ENCODE measurements at places on chromosomes 11 and 22. TPM values are rescaled to one million over a fixed set of nuclear protein-coding genes. Genes with fewer than 3 reads are reported as not detected.

DNA sequence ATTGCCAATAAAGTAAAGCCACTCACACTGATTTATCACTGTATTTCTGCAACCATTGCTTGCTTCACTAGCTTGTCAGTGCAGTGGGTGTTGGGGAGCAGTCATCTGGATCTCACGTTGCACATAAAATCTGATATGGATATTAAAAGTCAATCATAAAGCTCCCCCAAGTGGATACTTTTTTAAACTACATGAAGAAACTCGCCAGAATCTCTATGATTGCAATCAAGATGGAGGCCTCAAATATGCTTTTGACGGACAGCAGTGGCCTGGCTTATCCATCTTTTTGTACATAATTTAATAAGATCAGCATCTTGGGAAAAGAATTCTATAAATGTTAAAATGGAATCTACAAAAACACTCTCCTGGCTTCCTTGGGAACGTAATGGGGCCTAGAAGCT, 137.7 kb downstream of the WT1 start:
- no peaks in the 10 kb centered on the region for H3K4me1 ChIP-seq
- no peaks in the 10 kb centered on the region for H3K36me3 ChIP-seq
- no peak for DNase-seq
- H3K27ac ChIP-seq = no peak overlapping the region
- no peaks in the 10 kb centered on the region for H3K27me3 ChIP-seq

DNA sequence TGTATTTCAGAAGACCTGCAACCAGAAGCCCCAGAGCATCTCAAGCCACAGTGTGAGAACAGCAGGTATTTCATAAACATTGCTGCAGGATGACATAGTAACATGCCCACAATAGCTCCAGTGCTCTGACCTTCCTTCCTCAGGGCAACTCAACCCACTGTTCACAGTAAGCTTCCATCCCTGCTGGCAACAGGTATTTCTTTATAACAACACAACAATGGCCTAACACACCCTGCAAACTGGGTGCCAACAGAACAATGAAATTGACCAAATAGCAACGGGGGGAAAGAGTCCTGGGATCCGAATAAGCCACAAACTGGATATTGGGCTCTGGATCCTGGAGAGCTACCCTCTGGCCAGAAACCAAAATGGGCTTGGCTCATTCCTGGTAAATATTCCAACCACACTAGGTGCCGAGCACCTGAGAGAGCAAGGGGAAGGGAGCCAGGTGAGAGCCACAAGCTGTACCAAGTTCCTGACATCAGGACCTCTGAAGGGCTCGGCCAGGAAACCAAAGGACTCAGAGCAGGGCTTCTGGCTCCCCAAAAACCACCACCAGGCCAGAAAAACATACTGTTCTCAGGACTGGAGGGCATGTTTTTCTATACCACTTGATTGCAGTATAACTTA, 99.5 kb downstream of the MICAL3 start:
- H3K4me1 ChIP-seq = no peaks in the 10 kb centered on the region
- H3K4me3 ChIP-seq = no peak overlapping the region
- H3K36me3 ChIP-seq = no peaks in the 10 kb centered on the region
- no peak for DNase-seq

- no peak for DNase-seq
- H3K4me1 ChIP-seq = peaks cover 50% of the 10 kb centered on the region
- peak overlapping the region; percentile 59 for H3K27ac ChIP-seq
- H3K36me3 ChIP-seq = no peaks in the 10 kb centered on the region
- no peaks in the 10 kb centered on the region for H3K27me3 ChIP-seq
- H3K4me3 ChIP-seq = no peak overlapping the region
These were observed 9.3 kb downstream of the CD82 start for GRCh38 chr11:44574610-44575287.

DNA sequence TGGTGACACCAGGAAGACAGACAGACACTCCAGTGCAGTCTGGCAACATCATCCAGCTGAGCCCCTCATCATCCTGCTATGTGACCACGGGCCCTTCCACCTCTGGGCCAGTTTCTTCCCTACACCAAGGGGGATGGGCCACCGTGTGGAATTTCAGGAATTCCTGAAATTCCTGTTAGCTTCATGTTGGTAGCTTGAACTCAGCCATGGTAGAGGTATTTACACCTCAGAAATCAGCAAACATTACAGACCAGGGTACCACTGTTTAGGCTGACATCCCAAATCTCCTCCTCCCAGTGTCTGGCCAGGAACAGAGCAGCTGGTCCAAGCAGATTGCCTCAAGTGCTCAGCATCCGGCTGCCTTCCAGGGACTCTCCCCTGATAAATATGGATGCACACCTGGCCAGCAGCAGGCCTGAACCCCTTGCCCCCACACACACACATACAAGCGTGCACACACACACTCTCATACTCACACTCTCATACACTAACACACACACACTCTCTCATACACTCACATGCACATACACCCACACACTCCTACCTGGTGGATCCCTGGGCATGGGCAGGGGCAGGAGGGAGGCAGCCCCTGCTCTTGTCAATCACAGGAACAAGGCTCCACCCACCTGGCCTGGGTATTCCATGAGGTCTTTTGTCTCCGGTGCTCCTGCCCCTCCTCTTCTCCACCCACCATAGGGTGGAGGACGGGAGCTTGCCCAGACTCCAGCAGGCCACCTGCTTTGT, 85.2 kb downstream of the BUD13 start:
- H3K27ac ChIP-seq = no peak overlapping the region
- no peak for DNase-seq
- no peak overlapping the region for H3K4me3 ChIP-seq
- peaks cover 4% of the 10 kb centered on the region for H3K4me1 ChIP-seq
- no peaks in the 10 kb centered on the region for H3K27me3 ChIP-seq

DNA sequence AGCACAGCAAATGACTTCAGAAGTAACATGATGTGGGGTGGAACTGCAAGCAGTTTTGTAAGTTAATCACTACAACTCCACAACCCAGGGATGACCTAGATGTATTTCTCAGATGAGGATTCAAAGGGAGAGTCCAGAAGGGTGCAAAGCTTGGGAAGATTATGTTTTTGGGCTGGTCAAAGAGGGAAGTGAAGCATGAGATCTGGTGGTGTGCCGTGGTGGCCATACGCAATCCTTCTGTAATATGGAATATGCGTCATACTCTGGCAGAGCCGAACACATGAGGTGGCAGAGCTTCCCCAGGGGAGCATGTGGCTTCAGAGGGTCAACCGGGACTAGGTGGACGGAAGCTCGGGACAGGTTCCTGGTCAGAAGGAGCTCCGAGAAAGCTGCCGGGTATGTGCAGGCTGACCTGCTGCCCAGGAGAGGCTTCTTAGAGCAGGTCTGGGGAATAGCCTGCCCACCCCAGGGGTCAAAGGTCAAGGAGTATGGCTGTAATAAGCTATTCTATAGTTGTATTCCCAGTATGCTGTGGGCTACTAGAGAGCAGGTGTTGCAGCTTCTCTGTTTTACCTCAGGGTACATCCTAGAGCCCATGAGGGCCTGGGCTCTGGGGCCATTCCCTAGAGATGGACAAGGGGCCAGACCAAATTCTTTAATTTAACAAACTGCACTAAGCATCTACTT, 70.1 kb upstream of the PHOX2A start:
- DNase-seq = no peak
- H3K36me3 ChIP-seq = peaks cover 35% of the 10 kb centered on the region
- no peaks in the 10 kb centered on the region for H3K27me3 ChIP-seq
- no peak overlapping the region for H3K4me3 ChIP-seq

GRCh38 chr11:71385091-71385490, 63.1 kb downstream of the DHCR7 start:
- H3K36me3 ChIP-seq = no peaks in the 10 kb centered on the region
- no peak for DNase-seq
- H3K27ac ChIP-seq = no peak overlapping the region
- H3K4me3 ChIP-seq = no peak overlapping the region
- no peaks in the 10 kb centered on the region for H3K4me1 ChIP-seq
- H3K27me3 ChIP-seq = peaks cover 26% of the 10 kb centered on the region

DNA sequence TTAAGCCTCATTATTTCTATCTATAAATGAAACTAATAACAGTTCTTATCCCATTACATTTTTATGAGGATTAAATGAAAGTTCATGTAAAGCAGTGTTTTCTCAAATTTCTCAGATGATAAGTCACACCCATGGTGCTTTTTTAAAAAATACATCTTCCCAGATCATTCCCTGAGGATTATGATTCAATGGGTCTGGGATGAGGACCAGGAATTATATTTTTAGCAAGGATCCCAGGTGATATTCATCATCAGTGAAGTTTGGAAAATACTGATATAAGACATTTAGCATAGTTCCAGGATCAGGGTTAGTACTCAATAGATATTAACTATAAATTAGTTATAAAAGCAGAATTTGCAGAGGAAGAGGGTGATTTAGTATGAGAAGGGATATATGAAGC, 89.1 kb downstream of the BBOX1 start:
- H3K27ac ChIP-seq = no peak overlapping the region
- no peaks in the 10 kb centered on the region for H3K4me1 ChIP-seq
- H3K27me3 ChIP-seq = no peaks in the 10 kb centered on the region
- H3K36me3 ChIP-seq = no peaks in the 10 kb centered on the region
- H3K4me3 ChIP-seq = no peak overlapping the region
- no peak for DNase-seq

- no peaks in the 10 kb centered on the region for H3K4me1 ChIP-seq
- no peaks in the 10 kb centered on the region for H3K27me3 ChIP-seq
- DNase-seq = no peak
- H3K36me3 ChIP-seq = no peaks in the 10 kb centered on the region
- no peak overlapping the region for H3K27ac ChIP-seq
These were observed 274.9 kb upstream of the MPPED2 start for GRCh38 chr11:30861064-30861463.

- H3K36me3 ChIP-seq = peaks cover 84% of the 10 kb centered on the region
- H3K4me1 ChIP-seq = peaks cover 4% of the 10 kb centered on the region
- no peak overlapping the region for H3K4me3 ChIP-seq
These were observed 16.6 kb downstream of the DERL3 start for GRCh38 chr22:23822101-23822671.

DNA sequence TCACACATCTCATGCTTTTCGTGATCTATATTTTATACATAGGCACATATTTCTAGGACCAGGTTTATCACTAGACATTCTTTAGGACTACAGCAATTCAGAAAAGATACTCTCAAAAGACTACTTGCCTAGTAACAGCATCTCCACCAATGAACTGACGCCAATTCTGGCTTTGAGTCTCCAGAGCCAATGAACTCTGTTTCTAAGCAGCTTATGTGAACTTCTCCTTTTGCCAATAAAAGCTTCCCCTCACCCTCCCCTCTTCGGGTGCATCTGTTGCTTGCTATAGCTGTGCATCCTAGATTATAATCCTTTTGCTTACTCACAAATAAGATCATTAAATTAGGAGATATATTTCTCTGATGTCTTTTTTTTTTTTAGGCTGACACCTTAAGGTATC, 11.4 kb upstream of the ANKK1 start:
- H3K36me3 ChIP-seq = no peaks in the 10 kb centered on the region
- H3K27me3 ChIP-seq = no peaks in the 10 kb centered on the region
- H3K4me3 ChIP-seq = no peak overlapping the region
- DNase-seq = no peak
- no peak overlapping the region for H3K27ac ChIP-seq

- H3K36me3 ChIP-seq = no peaks in the 10 kb centered on the region
- no peak overlapping the region for H3K4me3 ChIP-seq
- no peaks in the 10 kb centered on the region for H3K4me1 ChIP-seq
- peaks cover 10% of the 10 kb centered on the region for H3K27me3 ChIP-seq
- no peak for DNase-seq
These were observed 21.2 kb upstream of the YWHAH start for GRCh38 chr22:31923136-31923535.

DNA sequence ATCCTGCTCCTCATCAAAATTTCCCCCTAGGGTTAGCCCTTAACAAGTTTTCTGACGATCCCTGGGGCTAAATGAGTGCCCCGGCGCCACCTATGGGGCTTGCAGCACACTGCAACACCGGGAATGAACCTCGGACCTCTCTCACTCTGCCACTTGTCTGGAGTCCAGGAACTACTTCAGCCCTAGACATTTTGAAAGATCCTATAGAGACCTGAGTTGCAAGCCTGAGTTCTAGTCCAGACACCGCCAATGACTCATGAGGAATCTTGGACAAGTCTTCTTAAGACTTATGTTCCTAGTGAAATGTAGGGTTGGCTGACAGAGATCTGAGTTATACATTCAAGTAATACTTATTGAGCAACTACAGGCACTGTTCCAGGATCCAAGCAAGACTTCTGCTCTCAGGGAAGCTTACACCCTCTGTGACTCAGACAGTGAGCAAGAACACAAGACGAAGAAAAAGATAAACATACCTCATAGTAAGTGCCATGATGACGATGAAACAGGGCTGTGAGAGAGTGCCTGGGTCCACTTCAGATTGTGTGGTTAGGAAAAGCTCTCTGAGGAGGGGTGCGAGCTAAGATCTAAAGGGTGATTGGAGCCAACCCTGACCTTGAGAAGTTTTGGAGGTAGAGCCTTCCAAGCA, 10.2 kb upstream of the STK33 start:
- DNase-seq = no peak
- no peaks in the 10 kb centered on the region for H3K36me3 ChIP-seq
- peaks cover 9% of the 10 kb centered on the region for H3K27me3 ChIP-seq
- H3K4me1 ChIP-seq = no peaks in the 10 kb centered on the region
- H3K4me3 ChIP-seq = no peak overlapping the region

DNA sequence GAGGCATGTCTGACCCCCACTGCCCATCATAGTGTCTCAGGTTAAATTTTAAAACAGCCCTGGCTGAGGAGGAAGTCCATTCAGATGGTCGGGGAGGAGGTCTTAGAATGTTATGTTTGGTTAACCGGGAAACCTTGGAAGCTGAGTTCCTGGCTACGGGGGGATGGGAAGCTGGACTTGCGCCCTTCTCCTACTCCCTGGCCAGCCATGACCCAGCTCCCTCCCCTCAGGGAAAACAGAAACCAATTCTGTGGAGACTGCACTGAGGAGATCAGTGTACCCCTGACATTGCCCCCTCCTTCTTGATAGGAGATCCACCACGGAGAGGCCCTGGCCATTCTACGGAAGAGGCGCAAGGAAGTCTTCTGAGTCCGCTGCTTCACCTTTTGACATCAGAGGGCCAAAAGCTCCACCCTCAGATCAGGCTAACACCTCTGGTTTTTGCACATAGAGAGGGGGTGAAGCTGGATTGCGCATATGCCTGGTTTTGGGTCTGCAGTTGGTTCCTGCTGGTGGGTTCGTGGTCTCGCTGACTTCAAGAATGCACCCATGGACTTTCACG, 2.7 kb upstream of the KRTAP5-9 start:
- DNase-seq = no peak
- H3K4me3 ChIP-seq = no peak overlapping the region

DNA sequence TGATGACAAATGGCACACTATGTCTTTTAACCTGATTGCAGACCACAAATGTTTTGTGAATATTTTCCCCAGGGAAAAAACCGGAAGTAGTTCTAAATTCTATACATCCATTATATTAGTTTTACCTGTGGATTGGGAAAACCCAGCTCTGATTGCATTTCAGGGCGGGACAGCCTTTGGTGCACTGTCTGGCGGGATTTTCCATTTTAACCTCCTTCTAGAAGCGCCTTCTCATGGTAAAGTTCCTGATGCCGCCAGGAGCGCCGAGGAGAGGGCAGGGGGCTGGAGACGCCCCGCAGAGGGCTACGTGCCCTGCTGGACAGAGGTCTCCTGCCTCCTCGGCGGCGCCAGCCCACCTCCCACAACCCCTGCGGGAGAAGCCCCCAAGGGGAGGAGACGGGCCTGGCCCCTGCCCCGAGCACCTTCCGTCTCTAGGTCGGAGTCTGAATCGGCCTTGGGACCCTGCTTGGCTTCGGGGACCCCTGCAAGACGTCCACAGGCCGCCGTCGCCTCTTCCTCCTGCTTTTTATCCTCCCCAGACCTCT, 1.2 kb upstream of the P2RX6 start:
- H3K27ac ChIP-seq = peak overlapping the region; percentile 79
- H3K4me3 ChIP-seq = peak overlapping the region; percentile 75
- H3K4me1 ChIP-seq = peaks cover 25% of the 10 kb centered on the region
- no peaks in the 10 kb centered on the region for H3K36me3 ChIP-seq
- no peak for DNase-seq
- no peaks in the 10 kb centered on the region for H3K27me3 ChIP-seq

The MAPK8IP1 gene
- 9.9 TPM for total RNA-seq

The OR8K3 gene
- not detected for total RNA-seq

The TECTA gene
- total RNA-seq = 0.30 TPM

The KCNJ1 gene
- total RNA-seq = not detected

The MB gene
- not detected for total RNA-seq

Data from T-cell (primary cell).